ENCODE measurements at places on chromosomes 5 and 9. TPM values are rescaled to one million over a fixed set of nuclear protein-coding genes. Genes with fewer than 3 reads are reported as not detected.
A peak's percentile ranks its signal among the peaks of the same experiment; 100 is the strongest.

GRCh38 chr5:8386719-8387288 lies 517.9 kb downstream of the MTRR start:
- H3K27ac ChIP-seq: no peak overlapping the region
- H3K36me3 ChIP-seq: no peaks in the 10 kb centered on the region
- H3K4me3 ChIP-seq: no peak overlapping the region
- no peak for DNase-seq
- H3K27me3 ChIP-seq: no peaks in the 10 kb centered on the region
- H3K4me1 ChIP-seq: peaks cover 3% of the 10 kb centered on the region

GRCh38 chr9:37241340-37241739 lies 121.0 kb downstream of the ZCCHC7 start:
- H3K27ac ChIP-seq: no peak overlapping the region
- no peak for DNase-seq
- H3K4me1 ChIP-seq: peaks cover 24% of the 10 kb centered on the region
- no peaks in the 10 kb centered on the region for H3K36me3 ChIP-seq
- no peak overlapping the region for H3K4me3 ChIP-seq

UBE2D2 gene
- 72.4 TPM for total RNA-seq

GHR gene
- total RNA-seq: 13.8 TPM

GRCh38 chr9:76906647-76906975 lies 697 bp upstream of the PRUNE2 start:
- no peaks in the 10 kb centered on the region for H3K36me3 ChIP-seq
- H3K27ac ChIP-seq: no peak overlapping the region
- no peak for DNase-seq
- H3K4me3 ChIP-seq: peak overlapping the region; percentile 23
- peaks cover 20% of the 10 kb centered on the region for H3K4me1 ChIP-seq

ZFP37 gene
- total RNA-seq: 5.8 TPM

DNA sequence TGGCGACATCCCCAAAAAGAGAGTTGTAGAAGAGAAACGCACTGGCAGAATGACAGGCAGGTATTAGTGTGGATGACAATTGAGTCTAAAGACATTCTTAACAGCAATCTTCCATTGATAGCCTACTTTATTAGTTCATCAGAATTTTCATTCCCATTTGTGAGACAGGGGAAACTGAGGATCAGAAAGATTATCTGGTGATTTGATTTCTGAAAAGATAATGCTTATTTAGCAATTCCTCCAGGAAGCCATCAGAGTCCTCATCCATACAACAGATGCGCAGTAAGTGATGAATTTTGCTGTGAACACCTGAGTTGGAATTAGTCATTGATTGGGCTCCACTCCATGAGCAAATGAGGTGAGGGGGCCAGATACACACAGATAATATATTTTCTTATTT lies 57.3 kb upstream of the ANKRD33B start:
- no peak overlapping the region for H3K4me3 ChIP-seq
- H3K27ac ChIP-seq: no peak overlapping the region
- H3K4me1 ChIP-seq: peaks cover 5% of the 10 kb centered on the region
- no peaks in the 10 kb centered on the region for H3K36me3 ChIP-seq
- H3K27me3 ChIP-seq: no peaks in the 10 kb centered on the region

GRCh38 chr9:76373173-76373783 lies 20.9 kb downstream of the RFK start:
- no peaks in the 10 kb centered on the region for H3K36me3 ChIP-seq
- no peak overlapping the region for H3K27ac ChIP-seq
- H3K27me3 ChIP-seq: no peaks in the 10 kb centered on the region

LRRC26 gene
- total RNA-seq: not detected

DND1 gene
- not detected for total RNA-seq

OTULIN gene
- 20.3 TPM for total RNA-seq

DNA sequence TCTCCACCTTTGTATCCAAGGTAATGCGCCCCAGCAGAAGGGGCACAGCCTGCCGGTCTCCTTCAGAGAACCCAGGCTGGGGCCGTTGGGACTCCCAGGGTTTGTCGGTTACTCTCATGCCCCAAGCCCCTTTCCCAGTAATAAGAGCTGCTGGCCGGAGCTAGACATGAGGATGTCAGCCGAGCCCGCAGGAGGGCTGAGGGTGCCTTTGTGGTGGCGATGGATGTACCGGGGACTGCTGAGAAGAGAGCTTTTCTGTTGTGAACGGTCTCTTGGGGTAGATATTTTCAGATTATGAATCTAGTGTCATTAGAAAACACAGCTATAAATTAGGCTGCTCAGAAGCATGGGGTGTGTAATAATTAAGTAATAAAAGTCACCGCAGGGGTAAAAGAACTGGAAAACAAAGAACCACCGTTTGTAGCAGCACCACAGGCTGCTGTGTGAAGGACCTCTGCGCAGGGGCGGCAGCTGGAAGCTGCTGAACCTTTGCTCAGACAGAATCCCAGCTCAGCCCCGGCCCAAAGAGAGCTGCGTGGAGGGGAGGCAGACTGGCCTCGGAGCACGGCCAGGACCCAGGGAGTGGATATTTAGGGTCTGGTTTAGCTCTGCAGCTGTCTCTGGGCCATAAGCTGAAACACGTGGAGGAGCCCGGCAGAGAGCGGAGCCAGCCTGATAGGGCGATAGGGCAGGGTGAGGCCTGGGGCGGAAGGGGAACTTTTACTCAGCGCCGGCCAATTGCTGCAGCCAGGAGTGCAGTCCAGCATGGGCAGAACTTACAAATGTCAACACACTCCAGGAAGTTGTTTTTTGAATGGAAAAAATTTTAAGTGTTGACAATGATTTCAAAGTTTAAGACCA lies 50.5 kb upstream of the BARHL1 start:
- H3K27ac ChIP-seq: no peak overlapping the region
- no peaks in the 10 kb centered on the region for H3K36me3 ChIP-seq
- H3K4me1 ChIP-seq: no peaks in the 10 kb centered on the region
- no peak overlapping the region for H3K4me3 ChIP-seq
- no peaks in the 10 kb centered on the region for H3K27me3 ChIP-seq
- DNase-seq: no peak

GRCh38 chr9:98303633-98304125 lies 48.2 kb upstream of the TBC1D2 start:
- no peak overlapping the region for H3K27ac ChIP-seq
- H3K36me3 ChIP-seq: no peaks in the 10 kb centered on the region
- no peak overlapping the region for H3K4me3 ChIP-seq
- H3K4me1 ChIP-seq: no peaks in the 10 kb centered on the region
- H3K27me3 ChIP-seq: no peaks in the 10 kb centered on the region

GRCh38 chr5:1931604-1932231 lies 49.0 kb upstream of the IRX4 start:
- no peak overlapping the region for H3K27ac ChIP-seq
- no peaks in the 10 kb centered on the region for H3K4me1 ChIP-seq
- peak; percentile 54 for DNase-seq
- H3K36me3 ChIP-seq: no peaks in the 10 kb centered on the region

PCDHA6 gene
- 1.3 TPM for total RNA-seq

SPINK13 gene
- total RNA-seq: not detected

STK10 gene
- 5.5 TPM for total RNA-seq

POLR3G gene
- 1.0 TPM for total RNA-seq

DNA sequence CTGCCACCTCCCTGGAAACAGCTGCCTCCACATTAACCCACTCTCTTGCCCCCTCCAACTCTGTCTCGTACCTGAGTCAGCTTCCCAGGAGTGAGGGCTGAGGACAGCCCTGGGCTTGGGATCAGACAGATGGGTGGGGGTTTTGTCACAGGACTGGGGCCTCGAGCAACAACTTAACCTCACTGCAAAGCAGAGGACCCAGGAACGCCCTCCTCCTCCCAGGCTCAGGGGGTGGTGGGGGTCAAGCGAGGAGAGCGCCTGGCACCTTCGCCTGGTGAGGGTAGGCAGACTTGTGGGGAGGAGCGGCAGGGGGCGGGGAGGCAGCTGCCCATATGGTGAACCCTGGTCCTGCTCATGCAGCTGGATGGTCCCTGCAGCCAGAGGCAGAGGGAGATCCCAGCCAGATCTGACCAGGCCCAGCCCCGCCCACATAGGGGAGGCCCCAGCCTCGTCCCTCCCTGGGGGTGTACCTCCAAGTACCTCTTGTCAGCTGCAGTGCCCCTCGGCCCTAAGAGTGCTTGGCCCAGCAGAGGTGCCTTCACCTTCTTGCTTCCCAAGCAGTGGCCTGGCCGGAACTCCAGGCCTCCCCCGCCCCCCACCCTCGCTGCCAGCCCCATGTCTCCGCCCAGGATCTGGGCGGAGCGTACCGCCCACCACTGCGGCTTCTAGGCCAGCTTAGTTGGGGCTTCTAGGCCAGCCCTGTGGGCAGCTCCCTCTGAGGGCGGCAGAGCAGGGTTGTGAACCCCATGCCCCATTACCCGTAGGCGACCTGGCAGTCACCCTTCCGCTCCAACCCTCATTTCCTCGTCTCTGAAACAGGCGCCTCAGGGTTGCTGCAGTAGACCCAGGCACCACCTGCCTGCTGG lies at the start of gene SARDH:
Gene SARDH (minus strand): TSS at position 579 of the 866 bp plus-strand sequence. CDS start 4,179 bp downstream, outside the sequence.
- DNase-seq: peak; percentile 68
- H3K36me3 ChIP-seq: no peaks in the 10 kb centered on the region
- H3K4me3 ChIP-seq: no peak within 1 kb of the TSS
- H3K4me1 ChIP-seq: peaks cover 15% of the 10 kb centered on the region

GRCh38 chr5:14266171-14266570 lies 123.0 kb downstream of the TRIO start:
- H3K4me3 ChIP-seq: no peak overlapping the region
- no peak overlapping the region for H3K27ac ChIP-seq
- H3K4me1 ChIP-seq: peaks cover 36% of the 10 kb centered on the region
- no peaks in the 10 kb centered on the region for H3K27me3 ChIP-seq

DNA sequence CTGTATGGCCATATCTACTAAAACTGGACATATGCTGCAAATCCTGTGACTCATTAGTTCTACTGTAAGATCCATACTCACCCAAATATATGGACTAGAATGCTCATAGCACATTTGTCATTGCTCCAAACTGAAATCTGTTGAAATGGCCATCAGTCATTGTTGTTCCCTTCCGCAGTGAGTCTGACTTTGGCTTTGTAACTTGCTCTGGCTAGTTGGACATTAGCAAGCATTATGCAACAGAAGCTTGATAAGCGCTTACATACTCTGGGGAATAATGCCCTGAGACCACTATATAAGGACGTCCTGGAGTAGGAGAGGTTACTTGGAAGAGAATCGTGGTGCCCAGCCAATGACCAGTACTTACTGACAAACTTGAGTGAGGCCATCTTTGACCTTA lies 9.0 kb downstream of the KIAA1958 start:
- no peak overlapping the region for H3K4me3 ChIP-seq
- no peaks in the 10 kb centered on the region for H3K36me3 ChIP-seq
- no peak overlapping the region for H3K27ac ChIP-seq
- H3K27me3 ChIP-seq: no peaks in the 10 kb centered on the region
- H3K4me1 ChIP-seq: peaks cover 11% of the 10 kb centered on the region

TICAM2 gene
- 1.5 TPM for total RNA-seq

- no peaks in the 10 kb centered on the region for H3K36me3 ChIP-seq
- H3K4me3 ChIP-seq: no peak overlapping the region
- no peak overlapping the region for H3K27ac ChIP-seq
- no peak for DNase-seq
- no peaks in the 10 kb centered on the region for H3K27me3 ChIP-seq
Observed at GRCh38 chr9:2154731-2155130, 139.6 kb downstream of the SMARCA2 start.

GRCh38 chr5:67045816-67046740 lies 150.5 kb downstream of the CD180 start:
- no peak for DNase-seq
- peaks cover 11% of the 10 kb centered on the region for H3K4me1 ChIP-seq
- H3K4me3 ChIP-seq: no peak overlapping the region
- no peak overlapping the region for H3K27ac ChIP-seq
- no peaks in the 10 kb centered on the region for H3K36me3 ChIP-seq

GRCh38 chr9:130745829-130746228 lies 52.2 kb downstream of the EXOSC2 start:
- no peaks in the 10 kb centered on the region for H3K36me3 ChIP-seq
- H3K4me3 ChIP-seq: no peak overlapping the region
- no peak for DNase-seq
- peaks cover 9% of the 10 kb centered on the region for H3K4me1 ChIP-seq

DNA sequence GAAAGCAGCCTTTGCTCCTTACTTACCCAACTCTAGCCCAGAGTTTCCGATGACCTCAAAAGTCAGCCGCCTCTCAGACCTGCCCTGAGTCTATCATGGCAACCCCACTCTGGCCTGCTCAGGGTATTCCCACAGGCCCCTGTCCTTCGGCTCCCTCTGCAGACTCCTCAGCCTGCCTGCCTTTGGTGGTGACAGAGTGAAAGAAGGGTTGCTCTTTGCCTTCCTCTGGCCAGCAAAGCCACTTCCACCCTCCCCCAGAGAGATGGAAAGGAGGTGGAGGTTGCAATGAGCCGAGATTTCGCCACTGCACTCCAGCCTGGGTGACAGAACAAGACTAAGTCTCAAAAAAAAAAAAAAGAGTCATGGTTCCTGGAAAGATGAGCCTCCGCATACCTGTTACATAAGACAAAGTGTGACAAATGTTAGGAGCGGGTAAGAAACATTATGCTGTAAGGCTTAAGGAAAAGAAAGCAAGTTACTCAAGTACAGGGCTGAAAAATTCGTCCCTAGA lies 2.3 kb upstream of the SMIM33 start:
- no peaks in the 10 kb centered on the region for H3K27me3 ChIP-seq
- H3K4me1 ChIP-seq: peaks cover 6% of the 10 kb centered on the region
- no peak overlapping the region for H3K27ac ChIP-seq
- H3K4me3 ChIP-seq: no peak overlapping the region
- DNase-seq: no peak
- no peaks in the 10 kb centered on the region for H3K36me3 ChIP-seq

- H3K27ac ChIP-seq: peak overlapping the region; percentile 37
- peak; percentile 84 for DNase-seq
- H3K4me3 ChIP-seq: no peak overlapping the region
- no peaks in the 10 kb centered on the region for H3K36me3 ChIP-seq
- H3K27me3 ChIP-seq: no peaks in the 10 kb centered on the region
Observed at GRCh38 chr9:131402738-131403492, 9.0 kb downstream of the PRRC2B start.

RANBP3L gene
- 6.5 TPM for total RNA-seq

DNA sequence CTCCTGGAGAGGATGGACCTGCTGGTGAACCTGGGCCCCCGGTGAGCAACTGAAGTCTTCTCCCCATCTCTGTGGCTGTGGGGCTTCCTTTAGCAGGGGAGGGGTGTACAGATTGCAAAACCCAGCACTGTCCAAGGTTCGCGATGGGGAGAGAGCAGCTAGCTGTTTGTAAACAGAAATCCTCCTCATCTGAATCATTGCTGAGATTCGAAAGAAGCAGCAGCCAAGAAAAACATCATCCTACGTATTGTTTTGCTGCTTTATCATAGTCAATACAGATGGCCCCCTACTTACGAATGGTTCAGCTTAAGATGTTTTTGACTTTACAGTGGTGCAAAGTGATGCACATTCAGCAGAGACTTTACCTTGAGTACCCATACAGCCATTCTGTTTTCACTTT lies 80.0 kb upstream of the TGFBR1 start:
- no peak for DNase-seq
- H3K27ac ChIP-seq: no peak overlapping the region
- no peaks in the 10 kb centered on the region for H3K27me3 ChIP-seq
- H3K4me1 ChIP-seq: peaks cover 4% of the 10 kb centered on the region
- no peaks in the 10 kb centered on the region for H3K36me3 ChIP-seq
- no peak overlapping the region for H3K4me3 ChIP-seq

Data from thyroid gland (tissue), 4 donors.